ENCODE measurements at places on chromosomes 3 and 15.

GRCh38 chr15:83039206-83039605 lies 27.8 kb upstream of the C15orf40 start:
- ATAC-seq: no peak

DNA sequence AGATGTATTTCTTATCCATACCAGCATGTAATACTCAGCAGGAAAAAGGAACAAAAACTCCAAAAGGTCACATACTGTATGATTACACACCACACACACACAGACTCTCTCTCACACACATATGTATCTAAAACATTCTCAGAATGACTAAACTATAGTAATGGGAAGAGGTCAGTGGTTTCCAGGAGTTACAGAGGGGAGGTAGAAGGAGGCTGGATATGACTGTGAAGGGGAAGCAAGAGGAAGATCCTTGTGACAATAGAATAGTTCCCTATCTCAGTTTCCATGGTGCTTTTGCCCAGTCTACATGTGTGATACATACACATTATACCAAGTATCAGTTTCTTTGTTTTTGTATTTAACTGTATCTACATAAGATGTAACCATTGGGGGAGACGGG lies 190.1 kb downstream of the IL5RA start:
- ATAC-seq: no peak

DNA sequence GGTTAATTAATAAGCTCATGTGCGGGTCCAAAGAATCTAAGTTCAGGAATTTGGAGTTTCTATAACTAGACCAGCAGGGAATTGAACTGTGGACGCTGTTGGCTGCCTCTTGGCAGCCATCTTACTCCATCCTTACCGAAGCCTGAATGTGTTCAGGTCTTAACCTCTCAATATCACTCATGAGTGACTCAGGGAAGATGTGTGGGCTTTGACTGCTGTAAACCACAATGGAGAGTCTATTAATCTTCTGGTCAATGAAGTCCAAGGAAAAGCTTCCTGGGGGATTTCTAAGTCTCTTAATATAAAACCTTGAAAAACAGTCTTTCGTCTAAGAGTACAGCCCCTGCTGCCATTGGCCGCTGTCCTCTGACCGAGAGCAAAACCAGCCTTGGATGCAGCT lies 46.7 kb upstream of the OXTR start:
- ATAC-seq: no peak

DNA sequence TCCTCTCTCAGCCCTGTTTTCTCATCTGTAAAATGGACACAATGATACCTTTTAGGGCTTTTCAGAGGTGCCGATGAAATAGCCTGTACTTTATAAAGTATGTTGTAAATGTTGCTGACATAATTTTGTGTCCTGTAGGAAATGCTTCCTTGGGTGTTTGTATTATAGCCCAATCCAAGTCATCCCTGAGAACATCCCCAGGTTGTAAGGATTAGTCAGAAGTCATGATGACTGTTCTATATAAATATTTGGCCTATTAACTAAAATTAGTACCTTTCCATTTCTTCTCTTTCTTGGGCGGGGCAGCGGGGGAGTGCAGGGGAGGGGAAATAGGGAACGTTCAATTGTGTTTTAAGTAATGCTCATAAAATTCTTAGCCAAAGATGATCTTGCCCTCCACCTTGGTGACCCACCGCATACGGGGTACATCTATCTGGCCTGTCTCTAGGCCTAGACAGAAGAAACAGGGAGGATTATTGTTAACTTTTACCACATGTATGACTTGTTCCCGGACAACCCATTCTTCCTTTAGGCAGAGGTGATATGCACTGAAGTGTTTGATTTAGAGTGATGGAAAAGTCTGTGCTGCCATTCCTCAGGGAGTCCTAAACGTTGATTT lies 120.7 kb downstream of the VGLL4 start:
- no peak for ATAC-seq
